ENCODE measurements at places on chromosomes 2 and 18.

DNA sequence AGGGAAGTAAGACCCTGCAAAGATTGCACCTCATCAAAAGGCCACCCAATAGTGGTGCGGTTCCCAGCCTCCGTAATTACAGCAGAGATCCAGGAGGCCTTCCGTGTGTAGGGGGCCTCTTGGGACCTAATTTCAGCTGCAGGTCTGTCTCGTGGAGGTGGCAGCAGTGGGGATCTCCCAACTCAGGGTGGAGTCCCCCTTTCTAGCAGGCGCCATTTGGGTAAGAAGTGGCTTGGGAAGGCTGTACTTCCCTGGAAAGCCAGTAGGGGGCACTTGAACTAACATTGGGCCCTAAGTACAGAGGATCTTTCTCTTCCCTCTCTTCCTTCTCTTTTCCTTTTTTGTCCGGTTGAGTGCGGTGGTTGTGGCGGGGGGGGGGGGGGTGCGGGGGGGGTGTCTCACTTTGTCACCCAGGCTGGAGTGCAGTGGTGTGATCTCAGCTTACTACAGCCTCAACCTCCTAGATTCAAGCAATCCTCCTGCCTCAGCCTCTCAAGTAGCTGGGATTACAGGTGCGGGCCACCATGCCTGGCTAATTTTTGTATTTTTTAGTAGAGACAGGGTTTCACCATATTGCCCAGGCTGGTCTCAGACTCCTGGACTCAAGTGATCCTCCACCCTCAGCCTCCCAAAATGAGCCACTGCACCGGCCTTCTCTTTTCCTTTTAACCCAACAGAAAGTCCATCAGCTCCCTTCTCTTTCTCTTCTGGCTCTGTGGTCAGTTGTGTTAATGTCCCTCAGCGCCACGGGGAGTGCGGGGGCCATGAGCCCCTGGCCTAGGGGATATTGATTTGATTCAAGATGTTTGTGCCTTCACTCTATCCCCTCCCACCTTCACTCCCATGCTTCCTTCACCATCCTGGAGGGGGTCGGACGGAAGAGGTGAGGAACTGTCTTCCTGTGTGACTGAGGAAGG lies 32.0 kb downstream of the CENPO start:
- peak; percentile 31 for DNase-seq

- DNase-seq, result no peak
These were observed 68.3 kb downstream of the PIEZO2 start for GRCh38 chr18:11081009-11081532.

DNA sequence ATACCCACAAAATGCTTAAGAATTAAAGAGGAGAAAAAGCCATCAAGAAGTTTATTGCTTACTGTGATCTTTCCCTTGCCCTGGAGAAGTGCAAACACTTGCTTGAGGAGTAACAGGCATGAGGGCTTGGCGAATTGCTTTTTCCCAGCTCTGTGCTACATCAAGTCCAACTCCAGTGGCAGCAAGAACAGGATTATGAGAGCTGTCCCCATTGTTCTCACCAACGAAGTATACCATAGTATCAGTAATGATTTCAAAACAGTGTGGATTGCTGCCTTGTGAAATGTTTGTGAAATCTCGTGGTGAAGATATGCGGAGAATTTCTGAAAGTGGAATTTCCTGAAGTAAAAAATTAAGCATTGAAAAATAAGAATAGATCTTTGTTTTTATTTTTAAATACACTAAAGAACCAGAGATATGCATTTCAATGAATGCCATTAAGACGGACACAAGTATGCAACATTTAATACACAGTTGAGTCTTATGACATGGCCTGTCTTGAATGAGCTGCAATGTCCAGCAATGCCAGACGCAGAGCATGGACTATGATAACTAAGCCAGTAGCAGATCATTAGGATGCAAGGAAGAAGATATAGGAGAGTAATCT lies 43.0 kb downstream of the NDUFAF7 start:
- DNase-seq, result no peak

DNA sequence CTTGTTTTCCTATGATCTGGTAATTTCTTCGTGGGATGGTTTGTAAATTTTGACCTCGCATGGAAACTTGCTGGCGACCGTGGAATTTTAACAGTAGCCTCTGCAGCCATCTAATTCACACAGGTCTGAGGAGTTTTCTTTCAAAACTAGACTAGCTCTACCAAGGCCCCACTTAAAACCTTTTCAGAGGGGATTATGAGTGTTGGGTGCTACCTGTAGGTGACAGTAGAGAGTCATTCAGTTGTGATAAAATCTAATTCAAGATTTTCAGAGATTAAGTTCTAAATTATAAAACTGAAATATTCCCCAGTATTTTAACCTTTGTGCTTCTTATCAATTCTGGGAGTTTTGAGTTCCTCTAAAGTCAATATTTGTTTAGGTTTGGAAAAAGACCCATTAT lies 31.0 kb downstream of the THSD7B start:
- no peak for DNase-seq

DNA sequence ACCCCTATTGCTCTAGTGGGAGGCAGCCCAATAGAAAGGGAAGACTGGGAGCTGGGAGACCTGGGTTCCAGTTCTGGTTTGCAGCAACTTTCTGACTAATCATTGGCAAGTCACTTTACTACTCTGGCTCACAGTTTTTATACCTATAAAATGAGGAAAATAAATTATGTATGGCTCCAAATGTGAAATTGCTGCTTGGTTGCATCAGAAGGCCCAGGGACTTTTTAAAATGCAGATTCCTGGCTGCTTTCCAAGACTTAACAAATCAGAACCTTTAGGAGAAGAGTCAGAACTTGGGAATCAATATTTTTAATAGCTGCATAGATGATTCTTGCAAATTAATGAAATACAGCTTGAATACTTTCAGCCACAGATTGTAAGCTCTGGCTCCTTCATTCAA lies 943.9 kb downstream of the EPHA4 start:
- no peak for DNase-seq

GRCh38 chr2:46157966-46158310 lies 139.3 kb upstream of the EPAS1 start:
- DNase-seq, result no peak

GRCh38 chr2:122960759-122961641 lies 1064.1 kb upstream of the CNTNAP5 start:
- no peak for DNase-seq

GRCh38 chr2:227222292-227222691 lies 57.9 kb downstream of the COL4A3 start:
- no peak for DNase-seq

DNA sequence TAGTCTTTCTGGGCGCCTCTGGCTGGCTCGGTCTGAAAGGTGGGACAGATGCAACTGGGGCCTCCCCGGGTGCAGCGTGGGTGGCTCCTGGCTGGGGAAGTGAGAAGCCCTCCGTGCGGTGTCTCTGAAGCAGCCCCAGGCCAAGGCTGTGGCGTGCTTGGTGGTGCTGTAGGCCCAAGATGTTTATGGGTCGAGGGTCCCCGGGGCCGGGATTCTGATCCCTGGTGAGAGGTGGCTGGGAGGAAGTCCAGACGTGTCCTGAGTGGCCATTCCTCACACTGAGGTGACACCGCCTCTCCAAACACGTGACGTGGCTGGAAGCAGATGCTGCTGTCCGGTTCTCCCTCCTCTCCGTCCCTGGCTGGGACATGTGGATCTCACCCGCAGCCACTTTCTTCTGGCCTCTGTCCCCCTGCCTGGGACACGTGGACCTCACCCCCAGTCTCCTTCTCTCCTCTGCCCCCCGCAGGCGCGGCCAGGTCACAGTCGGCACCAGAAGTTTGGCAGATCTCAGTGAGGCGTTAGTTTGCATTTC lies 12.6 kb downstream of the RTP5 start:
- DNase-seq, result peak; percentile 27

DNA sequence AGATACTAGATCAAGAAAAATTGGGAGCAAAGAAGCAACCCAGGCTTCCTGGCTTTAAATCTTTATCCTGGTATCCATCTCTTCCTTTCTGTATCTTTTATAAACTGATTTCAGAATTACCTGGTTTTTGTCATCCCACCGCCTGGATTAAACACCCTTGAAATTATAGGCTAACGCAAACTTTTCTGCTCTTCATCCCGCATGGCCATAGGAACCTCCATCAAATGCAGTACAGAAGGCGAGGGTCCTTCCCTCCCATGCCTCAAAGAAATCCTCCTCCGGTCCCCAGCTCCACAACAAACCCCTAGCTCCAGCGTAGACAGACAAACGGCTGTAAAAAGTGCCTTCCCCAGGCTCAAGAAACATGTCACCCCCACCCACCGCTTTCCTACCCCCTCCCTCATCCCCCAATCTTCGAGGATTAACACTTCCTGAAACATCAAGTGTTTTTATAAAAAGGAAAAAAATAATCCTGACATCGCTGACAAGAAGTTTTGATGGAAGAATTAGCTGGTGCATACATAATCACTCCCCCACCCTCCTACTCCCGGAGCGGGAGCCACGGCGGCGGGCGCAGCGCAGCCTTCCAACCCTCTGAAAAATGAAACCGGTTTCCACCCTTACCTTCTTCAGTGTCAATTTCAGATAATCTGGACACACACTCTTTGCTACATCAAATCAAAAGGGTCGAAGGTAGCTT lies 7.6 kb downstream of the DLX1 start:
- no peak for DNase-seq

DNA sequence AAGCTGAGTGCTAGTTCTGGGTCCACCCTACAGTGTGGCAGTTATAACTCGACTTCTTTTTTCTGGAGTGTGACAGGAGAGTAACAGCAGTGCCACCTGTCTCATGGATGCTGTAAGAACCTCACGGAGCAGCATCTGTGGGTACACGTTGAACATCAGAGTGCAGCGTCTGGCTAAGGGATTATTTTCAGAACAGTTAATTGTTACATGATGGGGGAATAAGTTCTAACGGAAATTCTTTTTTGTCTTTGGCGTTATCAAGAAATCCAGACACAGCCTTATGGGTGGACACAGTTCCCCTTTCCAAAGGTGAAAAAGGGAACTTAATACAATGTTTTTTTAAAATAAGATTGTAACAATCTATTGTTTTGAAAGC lies 28.3 kb upstream of the TOGARAM2 start:
- DNase-seq, result no peak

DNA sequence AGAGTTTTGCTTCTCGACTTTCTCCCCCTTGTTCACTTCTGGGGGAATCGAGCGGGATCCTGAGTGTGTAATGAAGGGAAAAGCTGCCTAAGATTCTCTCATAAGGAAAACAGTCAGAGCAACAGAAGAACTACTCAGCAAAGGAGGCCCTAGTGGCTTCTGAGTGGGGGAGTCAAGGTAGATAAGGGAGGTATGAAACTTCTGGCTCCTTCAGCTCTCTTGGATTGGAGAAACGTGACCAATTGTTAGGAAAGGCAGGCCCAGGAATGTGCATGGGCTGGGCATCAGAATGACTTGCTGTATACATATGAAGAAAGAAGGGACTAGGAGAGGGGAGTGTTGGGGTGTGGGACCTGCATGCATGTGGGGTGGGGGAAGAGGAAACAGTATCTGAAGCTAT lies 73.1 kb downstream of the KCNS3 start:
- no peak for DNase-seq

DNA sequence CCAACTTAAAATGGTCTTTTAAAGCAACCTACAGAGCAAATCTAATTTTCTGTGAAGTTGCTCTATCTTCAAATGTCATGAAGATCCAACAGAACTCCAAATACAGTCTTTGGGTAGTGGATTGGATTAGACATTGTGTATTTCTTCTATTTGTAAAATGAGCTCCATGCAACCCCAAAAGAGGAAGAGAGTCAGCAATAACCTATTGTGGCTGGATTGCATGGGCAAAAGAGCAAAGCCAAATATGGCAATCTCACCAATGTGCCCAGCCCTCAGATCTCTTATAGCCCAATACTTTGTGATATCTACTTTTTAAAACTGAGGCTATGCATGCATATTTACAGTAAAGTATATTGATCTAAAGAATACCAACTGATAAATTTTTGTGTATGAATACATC lies 146.3 kb downstream of the TXNL1 start:
- DNase-seq, result no peak

DNA sequence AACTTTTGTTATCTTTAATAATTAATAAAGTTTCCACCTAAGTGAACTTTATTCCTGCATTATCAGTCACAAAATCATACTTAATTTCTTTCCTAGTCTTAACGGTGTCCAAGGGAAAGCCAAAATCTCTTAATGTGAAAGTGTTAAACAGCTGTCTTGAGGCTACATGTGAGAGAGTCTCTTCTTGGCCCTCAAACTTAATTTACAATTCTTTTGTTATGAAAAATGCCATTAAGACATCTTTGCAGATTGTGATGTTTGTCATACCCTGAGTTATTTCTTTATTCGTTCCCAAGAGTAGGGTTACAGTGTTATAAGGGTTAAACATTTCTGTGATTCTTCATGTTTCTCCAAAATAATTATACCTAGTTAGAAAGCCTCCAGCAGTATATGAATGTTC lies 64.6 kb downstream of the ANKRD12 start:
- no peak for DNase-seq

- DNase-seq, result no peak
These were observed 8.7 kb downstream of the ADRA2B start for GRCh38 chr2:96107708-96108065.

Data from CD4-positive, alpha-beta T cell treated with Interleukin-2 at 100 ng/mL for 4 hours (primary cell).